ENCODE measurements at places on chromosomes 2 and 18. TPM values are rescaled to one million over a fixed set of nuclear protein-coding genes. Genes with fewer than 3 reads are reported as not detected.

SEPTIN10 gene
- 86.8 TPM for total RNA-seq

ARHGAP15 gene
- 0.28 TPM for total RNA-seq

GLI2 gene
- total RNA-seq: 45.9 TPM

SH2D6 gene
- 0.50 TPM for total RNA-seq

HOXD9 gene
- not detected for total RNA-seq

SIX3 gene
- total RNA-seq: 6.6 TPM

SFT2D3 gene
- total RNA-seq: 10.5 TPM

NXPH2 gene
- 0.92 TPM for total RNA-seq

ANKRD29 gene
- 4.9 TPM for total RNA-seq

ASPRV1 gene
- 1.1 TPM for total RNA-seq

EFEMP1 gene
- total RNA-seq: 25.7 TPM

LCT gene
- not detected for total RNA-seq

VRK2 gene
- 20.1 TPM for total RNA-seq

STK11IP gene
- 31.9 TPM for total RNA-seq

TSPYL6 gene
- not detected for total RNA-seq

LDAH gene
- total RNA-seq: 16.1 TPM

Data from WTC11 (cell line).